Inflammatory macrophage (primary cell): ENCODE measurements at places on chromosomes 5 and 9.

- no peak for DNase-seq
Observed at GRCh38 chr9:131236161-131236560, 40.1 kb downstream of the FAM78A start.

DNA sequence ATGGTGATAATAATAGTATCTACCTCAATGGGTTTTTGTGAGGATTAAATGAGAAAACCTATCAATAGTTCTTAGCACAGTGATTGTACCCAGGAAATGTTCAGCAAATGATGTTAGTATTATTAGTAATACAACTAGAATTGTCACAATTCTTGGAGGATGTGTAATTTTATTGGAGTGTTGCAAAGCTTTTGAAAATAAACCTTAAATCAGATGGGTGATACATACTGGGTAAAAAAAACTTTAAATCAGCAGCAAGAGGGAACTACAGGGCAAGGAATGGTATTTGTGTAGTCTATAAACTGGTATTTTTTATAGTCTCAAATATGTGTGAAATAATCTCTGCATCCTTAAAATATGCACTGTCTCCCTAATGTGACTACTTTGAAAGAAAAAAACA, 371.6 kb downstream of the PIK3R1 start:
- DNase-seq: no peak

DNA sequence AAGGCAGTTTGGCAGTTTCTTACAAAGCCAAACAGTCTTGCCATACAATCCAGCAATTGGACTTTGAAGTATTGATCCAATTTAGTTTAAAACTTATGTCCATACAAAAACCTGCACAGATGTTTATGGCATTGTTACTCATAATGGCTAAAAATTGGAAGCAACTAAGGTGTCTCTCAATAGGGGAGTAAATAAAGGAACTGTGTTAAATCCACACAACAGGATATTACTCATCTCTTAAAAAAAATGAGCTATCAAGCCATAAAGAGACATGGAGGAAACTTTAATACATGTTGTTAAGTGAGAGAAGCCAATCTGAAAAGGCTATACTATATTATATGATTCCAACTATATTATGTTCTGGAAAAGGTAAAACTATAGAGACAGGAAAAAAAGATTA, 313.6 kb upstream of the CD180 start:
- DNase-seq: no peak

DNA sequence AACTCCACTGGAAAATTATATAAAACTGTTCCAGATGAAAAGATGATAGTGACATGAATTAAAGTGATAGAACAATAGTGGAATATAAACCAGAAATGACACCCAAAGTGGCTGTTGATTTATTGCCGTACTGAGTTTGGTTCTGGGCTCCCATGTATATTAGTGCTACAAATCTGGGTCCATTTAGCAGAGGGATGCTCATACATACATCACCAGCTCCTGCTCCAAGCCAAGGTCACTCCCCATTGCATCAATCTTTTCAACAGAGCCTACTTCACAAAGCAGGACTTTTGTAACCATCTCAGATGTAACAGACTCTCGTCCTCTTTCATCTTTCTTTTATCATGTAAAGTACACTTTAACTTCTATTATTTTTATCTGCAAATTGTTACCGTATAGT, 208.6 kb downstream of the GAPVD1 start:
- no peak for DNase-seq

GRCh38 chr5:88719434-88719833, 163.6 kb downstream of the MEF2C start:
- DNase-seq: no peak

DNA sequence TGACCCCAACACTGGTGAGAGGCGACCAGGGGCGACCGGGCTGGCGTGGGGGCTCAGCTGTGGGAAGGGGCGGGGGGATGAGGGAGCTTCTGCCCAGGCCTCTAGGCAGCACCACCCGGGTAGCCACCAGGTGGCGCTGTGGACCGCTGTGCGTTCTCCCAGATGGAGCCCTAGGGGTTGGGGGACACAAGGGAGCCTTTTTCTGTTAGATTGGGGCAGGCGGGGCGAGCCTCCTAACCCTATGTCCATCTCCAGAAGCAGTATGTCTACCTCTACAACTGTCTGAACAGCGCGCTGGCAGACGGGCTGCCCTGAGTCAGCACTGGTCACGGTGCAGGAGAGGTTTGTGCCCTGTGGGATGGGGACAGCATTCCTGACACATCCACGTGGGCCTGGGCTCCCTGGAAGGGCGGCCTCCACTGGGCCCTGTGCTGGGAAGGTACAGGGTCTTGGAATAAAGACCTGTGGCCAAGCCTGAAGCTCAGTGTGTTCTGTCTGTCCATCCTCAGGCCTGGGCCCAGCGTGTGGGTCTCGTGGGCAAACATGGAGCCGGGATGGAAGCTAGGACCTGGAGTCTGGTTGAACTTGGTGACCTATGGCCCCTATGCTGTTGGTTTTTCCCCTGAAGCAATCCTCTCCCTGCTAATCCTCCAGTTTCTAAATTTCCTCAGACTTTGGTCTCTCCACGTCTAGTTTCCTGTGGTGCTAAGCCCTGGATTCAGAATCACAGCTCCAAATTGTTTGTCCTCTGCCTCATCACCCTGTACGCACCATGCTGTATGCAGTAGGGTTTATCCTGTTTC, 23.1 kb upstream of the SPTLC1 start:
- DNase-seq: peak; percentile 63

- DNase-seq: no peak
Observed at GRCh38 chr9:134814598-134815215, 65.9 kb upstream of the FCN2 start.

DNA sequence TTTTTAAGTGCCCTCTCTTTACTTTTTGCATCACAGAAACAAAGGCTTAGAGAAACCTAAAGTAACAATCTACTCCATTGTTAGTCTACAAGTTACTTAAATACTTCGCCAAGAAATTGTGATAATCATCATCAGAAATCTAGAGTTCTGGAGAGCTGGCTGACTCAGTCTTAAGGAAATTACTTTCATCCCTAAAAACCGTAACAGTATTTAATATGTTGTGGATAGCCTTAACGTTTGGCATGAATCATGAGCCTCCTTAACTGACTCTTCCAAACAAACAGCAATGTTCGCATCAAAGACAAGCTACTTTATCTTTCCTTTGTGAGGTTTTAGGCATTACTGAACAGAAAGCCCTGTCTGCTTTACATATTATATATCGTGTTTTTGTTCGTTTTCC, 128.7 kb downstream of the NIPBL start:
- DNase-seq: no peak

DNA sequence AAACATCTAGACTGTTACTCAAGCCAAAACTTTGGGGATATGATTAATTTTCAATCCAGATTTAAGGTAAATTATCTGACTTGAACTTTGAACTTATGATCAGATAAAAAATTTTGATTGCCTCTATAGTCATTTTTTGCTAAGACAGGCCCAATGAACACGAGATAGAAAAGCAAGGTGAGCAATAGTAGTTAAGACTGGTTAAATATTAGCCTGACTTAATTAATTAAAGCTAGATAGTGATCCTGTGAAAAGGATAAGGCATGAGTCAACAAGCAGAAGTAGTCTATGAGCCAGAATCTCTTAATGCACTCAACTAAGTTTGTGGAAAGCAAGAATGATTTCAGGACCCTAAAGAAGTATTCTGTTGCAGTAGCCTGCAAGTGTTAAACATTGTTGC, 66.5 kb downstream of the PDE4D start:
- no peak for DNase-seq
